NCI-H2171 (cell line): ENCODE measurements at places on chromosomes 1 and 21.

- DNase-seq: no peak
Measured at GRCh38 chr1:226519716-226520598, 28.6 kb upstream of the STUM start.

- no peak for DNase-seq
Measured at GRCh38 chr1:245056913-245057312, 97.9 kb upstream of the KIF26B start.

- no peak for DNase-seq
Measured at GRCh38 chr1:67589519-67590233, 95.3 kb upstream of the GADD45A start.

DNA sequence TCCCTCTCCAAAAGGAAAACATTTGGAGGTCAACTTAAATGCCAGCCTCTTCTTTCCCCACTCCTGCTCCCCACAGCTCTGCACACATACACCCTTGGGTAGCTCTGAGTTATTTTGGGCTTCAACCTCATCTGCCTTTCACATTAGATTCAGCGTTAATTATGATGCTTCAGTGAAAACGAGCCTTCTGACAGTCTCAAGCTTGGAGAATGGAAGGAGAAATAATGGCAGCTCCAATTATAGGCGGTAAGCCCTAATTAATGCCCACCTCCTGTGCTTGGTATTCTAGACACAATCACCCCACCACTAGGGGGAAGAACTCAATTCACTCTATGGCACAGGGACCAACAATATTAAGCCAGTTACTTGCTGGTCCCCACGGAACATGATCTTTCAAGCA is 397.9 kb downstream of the BRINP2 start:
- no peak for DNase-seq

GRCh38 chr1:50175719-50176639 is 67.3 kb downstream of the ELAVL4 start:
- DNase-seq: no peak

GRCh38 chr1:230276401-230276800 is 149.7 kb downstream of the PGBD5 start:
- no peak for DNase-seq

DNA sequence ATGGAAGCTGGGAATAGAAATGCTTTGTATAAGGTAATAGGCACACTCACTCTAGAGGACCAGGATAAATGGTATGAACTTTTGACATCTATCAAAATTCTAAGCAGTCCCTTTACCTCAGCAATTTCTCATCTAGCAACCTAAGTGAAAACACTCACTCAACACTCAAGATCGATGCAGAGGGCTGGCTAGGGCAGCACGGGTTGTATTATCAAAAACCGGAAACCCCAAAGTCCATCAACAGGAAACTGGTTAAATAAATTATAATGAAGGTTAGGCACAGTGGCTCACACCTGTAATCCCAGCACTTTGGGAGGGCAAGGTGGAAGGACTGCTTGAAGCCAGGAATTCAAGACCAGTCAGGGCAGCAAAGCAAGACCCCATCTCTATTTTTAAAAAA is 9.4 kb downstream of the USP48 start:
- no peak for DNase-seq
